ENCODE measurements at places on chromosomes 7 and 10.
A peak's percentile ranks its signal among the peaks of the same experiment; 100 is the strongest.

DNA sequence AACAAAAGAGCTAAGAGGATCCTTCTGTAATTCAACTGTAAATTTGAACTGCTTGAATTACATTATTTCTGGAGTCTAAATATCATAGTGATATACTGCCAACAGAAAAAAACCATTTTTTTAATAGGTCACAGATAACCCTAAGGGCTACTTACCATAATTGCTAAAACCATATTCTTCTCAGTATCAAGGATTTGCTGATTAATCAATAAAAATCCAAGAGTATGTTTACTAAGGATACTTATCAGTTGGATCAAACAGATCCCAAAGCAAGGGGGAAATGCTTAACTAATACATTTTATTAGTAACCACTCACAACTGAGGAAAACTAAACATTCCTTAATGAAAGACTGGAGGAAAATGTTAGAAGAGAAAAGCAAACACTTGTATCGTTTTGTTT is 166.0 kb downstream of the PIP4K2A start:
- no peak for DNase-seq

DNA sequence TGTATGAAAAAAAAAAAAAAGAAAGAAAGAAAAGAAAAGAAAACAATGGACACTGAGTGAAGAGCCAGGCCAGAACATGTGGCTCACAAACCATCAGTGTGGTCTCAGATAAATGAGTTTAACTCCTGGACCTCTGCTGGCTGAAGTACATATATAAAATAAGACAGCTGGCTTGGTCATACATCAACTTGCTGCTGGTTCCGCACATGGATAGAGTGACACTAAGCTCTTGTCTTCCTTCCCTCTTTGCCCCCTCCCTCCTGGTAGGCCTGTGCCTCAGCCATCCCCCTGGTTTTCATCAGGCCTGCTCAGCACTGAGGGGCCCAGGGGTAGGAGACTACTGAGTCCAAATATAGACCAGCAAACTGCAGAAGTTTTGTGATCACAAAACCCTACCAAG is 58.1 kb upstream of the DGKI start:
- peak; percentile 49 for DNase-seq

DNA sequence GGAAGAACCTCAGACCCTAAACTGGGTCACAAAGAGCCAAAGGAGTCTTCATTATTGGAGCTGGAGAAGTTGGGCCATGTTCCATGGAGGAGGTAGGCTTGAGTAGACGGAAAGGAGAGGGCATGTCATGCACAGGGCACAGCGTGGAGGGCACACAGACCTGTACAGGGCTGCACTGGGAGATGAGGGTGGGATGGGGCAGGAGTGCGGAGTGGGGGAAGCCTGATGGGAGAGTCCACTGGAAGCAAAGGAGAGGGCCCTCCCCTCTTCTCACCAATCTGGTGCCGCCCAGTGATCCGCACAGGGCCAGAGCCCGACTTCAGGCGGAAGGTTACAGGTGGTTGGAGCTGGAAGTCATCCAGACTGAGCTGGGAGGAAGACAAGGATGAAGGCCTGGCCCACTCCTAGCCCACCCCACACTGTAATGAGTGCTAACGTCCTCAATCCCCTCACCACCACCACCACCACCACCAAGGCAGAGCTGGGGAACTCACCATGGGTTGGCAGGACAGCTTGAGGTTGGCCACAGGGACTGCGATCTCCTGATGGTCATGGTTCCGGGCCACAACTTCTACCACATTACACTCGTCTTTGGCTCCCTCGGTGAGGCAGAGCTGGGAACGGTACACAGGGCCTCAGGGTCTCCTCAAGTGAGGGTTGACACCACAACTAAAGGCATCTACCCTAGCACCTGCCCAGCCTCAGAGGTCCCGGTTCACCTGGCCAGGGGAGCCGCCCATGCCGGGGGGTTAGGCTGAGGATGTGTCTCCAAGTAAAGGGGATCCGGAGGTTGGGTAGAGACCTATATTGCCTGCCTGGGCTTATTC is 1.0 kb downstream of the NPM3 start:
- no peak for DNase-seq

DNA sequence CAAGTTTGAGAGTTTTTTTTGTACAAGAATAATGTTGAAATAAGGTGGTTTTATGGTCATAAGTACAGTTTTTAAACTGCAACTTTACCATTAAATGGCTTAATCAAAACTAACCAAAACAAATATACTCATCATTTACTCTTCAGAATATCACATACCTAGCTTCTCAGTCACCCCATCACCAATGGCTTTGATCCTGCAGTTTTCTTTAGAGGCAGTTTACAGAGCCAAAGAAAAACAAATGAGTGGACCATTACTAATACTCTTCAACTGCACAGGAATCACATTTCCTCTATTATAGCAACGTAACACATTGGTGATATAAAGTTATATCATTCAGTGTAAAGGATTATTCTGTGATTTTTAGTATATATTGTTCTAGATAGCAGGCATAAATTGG is 576.1 kb upstream of the LRRTM3 start:
- DNase-seq = no peak

GRCh38 chr7:18590744-18591340 is 95.3 kb downstream of the HDAC9 start:
- DNase-seq = peak; percentile 20

DNA sequence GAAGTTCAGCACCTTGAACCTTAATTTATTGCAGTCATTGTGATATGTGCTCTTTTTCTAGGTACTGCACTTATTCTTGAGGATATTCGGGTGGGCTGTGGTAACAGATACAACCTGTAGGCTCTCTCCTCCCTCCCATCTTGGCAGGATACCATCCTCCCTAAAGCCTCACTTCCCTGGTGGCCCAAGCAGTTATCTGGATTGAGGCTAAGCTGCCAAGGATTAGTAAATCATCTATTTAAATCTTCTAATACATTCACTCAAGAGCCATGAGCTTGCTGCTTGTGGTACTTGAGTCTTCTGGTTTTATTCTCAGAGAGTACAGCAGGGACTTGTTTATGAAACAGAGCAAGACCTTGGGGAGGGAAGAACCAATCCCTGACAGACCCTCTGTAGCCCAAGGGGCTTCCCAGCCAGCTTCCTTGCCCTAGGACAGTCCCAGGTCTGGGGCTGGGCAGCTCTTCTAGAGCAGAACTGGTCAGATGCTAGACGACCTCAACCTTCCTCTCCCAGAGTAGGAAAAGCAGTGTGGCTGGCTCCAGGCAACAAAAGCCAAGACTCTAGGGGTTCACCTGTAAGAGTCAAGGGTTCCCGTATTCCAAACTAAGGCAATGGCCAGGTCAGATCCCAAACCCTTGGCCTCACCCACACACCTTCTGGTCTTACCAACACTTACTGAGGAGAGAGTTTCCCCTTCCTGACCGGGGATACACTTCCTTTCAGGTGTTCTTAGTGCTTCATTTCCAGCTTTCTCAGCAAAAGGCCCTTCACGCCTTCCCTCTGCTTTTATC is 21.3 kb downstream of the WNT8B start:
- no peak for DNase-seq

DNA sequence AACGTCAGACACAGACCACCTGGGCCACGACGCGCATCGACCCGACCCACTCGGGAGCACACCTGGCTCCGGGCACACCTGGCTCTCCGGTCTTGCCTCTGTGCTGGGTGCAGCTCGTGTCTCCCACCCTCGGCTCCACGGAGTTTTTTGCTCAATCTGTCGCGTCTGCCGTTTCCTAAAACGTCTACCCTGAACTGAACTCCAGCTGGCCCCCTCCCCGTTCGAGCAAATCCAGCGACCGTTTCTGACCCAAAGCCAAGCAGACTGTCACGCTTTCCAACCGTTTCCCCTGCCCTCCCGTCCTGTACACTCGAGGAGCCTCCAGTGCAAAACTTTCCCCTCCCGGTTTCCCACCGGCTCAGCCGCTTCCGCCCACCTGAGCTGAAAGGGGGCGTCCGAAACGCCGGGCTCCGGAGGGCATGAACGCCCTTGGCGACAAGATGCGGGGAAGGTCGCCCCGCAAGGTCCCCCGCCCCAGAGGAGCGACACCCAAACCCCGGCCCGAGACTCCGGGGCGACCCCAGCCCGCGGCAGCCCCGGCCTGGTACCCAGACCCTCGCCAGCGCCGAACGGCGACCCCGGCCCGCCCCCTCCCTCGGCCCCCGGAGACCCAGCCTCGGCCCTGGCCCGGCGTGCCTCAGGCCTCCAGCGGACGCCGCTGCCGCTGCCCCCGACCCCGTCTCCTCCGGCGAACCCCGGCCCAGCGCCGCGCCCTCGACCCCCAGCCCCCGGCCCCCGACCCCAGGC is 557 bp downstream of the CYTH3 start:
- DNase-seq = no peak

GRCh38 chr7:92200791-92201190 is 21.8 kb upstream of the LRRD1 start:
- no peak for DNase-seq

DNA sequence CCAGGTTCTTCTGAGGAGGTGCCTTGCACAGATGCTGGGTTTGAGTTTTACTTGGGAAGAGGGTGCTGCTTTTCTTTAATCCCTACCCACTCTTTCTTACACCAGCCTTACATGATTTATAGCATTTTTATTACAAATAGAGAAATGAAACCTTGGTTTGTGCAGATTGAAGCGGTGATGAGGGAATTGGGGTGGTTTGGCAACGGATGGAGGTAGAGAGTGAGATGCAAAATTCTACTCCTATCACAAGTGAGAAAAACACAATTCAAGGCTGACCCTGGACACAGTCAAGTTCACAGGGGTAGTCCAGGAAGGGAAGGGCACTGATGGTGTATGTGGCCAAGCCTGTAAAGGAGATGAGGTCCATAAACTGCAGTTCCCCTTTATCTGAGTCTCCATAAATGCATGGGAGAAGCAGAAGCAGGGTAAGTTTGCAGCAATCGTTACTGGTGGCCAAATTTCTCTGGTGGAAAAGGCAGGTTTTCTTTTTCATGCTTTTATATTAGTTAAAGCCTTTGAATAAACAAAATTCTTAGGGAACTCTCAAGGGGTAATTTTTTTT is 214.3 kb downstream of the JAZF1 start:
- no peak for DNase-seq

- DNase-seq = no peak
Measured at GRCh38 chr10:78777466-78777865, 291.3 kb upstream of the ZMIZ1 start.

- no peak for DNase-seq
Measured at GRCh38 chr7:64559206-64559605, 3.7 kb downstream of the ZNF680 start.

- DNase-seq = no peak
Measured at GRCh38 chr7:110852156-110852940, 238.6 kb upstream of the LRRN3 start.

GRCh38 chr7:101165075-101165957 is at the start of gene VGF:
Gene VGF (minus strand): TSS chr7:101165569. CDS start chr7:101164843, 726 bp downstream.
- peak; percentile 77 for DNase-seq

DNA sequence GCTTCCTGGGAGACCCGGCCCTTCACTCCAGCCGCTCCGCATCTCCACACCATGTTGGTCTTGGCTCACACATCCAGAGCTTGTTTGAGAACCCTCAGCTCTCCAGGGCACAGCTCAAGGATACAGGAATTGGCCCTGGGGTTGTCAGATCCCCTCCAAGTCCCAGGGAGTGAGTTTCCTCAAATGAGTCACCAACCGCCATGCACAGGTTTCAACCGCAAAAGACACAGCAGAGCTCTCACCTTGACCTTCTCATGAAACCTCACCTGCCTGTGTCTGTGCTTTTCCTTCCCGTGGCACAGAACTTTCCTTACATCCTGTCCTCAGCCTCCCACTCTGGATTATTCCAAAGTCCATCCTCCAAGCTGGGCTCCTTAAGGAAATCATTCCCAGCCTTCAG is 20.6 kb downstream of the AZGP1 start:
- DNase-seq = no peak

DNA sequence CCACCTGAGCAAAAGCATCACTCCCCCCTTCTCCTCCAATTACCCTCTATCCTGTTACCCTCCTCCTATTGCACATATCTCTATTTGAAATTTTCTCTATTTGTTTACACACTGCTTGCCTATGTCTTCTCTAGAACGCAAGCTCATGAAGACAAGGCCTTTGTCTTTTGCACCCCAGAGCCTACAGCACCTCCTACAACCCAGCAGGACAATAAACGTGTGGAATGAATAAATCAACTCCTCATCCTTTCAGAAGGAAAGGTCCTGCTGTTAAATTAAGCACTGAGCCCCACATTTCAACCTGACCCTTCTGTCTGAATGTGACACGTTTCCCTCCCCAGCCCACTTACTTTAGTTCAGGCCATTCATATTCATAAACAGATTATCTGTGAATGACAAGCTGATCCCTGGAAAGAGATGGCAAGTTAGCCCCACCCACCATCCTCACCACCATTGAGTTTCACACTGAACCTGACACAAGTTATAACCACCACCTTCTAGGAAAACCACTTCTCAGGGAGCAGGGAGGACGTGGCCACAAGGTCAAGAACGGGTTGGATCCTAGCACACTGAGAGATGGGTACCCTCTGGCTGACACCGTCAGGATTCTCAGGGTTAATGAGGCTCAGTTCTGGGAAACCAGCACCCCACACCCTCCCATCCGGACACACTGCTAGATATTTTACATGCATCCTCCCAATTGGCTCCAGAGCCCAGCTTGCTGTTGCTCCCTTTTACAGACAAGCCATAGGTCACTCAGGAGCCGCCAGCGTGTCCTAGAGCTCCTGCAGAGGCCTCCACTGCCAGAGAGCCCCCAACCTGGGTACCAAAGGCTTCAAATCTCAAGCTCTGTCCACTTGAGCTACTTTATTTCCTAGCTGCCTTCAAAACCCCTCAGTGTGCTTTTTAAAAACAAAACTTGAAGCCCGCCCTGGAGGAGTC is 934 bp downstream of the PRTFDC1 start:
- DNase-seq = no peak

DNA sequence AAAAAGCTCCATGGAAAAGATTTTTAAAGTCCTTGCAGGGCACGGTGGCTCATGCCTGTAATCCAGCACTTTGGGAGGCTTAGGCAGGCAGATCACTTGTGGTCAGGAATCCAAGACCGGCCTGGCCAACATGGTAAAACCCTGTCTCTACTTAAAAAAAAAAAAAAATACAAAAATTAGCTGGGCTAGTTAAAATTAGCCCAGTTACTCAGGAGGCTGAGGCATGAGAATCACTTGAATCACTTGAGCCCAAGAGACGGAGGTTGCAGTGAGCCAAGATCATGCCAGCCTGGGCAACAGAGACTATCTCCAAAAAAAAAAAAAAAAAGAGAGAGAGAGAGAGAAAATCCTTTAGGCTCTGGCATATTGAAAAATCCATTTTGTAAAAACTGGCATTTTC is 61.9 kb downstream of the CCDC6 start:
- no peak for DNase-seq

DNA sequence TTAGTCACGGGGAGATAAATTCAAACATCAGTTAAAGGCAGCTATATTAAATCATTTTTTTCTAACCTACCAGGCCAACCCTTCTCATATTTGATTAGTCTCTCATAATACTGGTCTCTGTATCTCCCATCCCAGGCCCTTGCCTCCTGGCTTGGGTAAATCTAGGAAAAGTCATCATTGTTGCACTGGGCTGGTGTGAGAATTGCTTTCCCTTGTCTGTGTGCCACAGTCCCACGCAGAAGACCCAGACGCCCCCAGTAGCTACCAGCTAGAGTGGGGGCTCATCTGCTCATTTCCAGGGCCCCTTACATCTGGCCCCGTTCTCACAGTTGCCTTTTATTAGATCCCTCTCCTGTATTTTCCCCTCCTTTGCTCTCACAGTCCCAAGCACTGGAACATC is 67.6 kb upstream of the VIPR2 start:
- no peak for DNase-seq

GRCh38 chr7:83478616-83479015 is 170.3 kb downstream of the SEMA3E start:
- DNase-seq = no peak

- DNase-seq = no peak
Measured at GRCh38 chr10:77104459-77104980, 533.1 kb downstream of the KCNMA1 start.

- no peak for DNase-seq
Measured at GRCh38 chr10:103739039-103739764, 116.2 kb downstream of the SH3PXD2A start.
